ENCODE measurements at places on chromosomes 5 and 9.

DNA sequence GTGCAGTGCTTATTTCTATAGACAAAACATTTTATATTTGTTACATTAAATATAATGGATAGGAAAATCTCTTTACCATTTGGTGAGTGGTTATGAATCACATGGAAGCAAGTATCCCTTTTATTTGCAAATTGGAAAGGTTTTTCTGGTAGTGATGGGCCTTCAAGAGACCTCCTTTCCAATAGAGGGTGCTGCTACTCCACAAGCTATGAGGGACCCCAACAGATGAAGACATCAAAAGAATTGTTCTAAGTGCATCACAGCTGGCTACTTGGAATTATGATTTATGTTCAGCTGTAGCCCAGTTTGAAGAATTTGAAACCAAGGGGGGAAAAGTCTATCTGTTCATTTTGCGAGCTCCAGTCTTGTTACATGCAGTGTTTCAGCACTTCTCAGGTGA lies 493.7 kb upstream of the SGCD start:
- DNase-seq, result no peak

- peak; percentile 34 for DNase-seq
Measured at GRCh38 chr9:109118808-109119438, 824 bp downstream of the TMEM245 start.

DNA sequence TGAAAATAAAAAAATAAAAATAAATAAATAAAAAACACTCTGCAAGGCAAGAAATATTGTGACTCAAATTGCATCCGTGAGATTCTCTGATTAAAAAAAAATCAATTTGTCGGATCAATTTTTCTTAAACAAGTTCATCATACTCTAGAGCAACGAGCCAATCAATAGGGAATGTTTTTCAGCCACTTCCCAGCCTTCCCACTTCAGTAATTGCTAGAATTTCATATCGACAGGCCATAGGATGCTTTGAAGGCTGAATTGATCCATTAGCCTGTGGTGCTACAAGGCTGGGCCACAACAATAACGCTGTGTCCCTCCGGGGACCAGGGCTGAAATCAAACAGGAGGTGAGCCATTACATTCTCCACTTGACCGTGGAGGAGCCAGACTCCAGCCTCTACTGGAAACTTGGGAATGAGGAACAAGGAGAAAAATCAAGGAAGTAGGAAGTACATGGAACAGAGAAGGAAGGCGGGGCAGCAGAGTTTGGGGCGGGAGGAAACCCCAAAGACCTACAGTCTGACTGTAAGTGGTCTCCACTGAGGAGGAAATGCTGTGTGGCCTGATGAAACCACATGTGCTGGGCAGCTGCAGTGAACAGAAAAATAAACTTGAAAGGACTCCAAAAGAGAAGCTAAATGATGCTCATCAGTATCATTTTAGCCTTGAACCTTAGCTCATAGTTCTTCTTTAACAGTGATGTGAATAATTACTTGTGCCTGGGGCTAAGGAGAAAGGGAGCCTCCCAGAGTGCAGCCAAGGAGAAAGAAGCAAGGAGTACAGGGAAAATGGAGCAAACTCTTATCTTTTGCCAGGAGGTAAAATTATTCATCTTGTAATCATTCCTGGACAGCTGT lies 308.6 kb downstream of the TLE1 start:
- DNase-seq, result no peak

GRCh38 chr5:124060011-124060410 lies 548.0 kb downstream of the CSNK1G3 start:
- no peak for DNase-seq

GRCh38 chr5:1074226-1074625 lies 37.6 kb downstream of the SLC12A7 start:
- DNase-seq, result no peak

GRCh38 chr5:171450423-171451331 lies 31.2 kb downstream of the FGF18 start:
- peak; percentile 69 for DNase-seq

DNA sequence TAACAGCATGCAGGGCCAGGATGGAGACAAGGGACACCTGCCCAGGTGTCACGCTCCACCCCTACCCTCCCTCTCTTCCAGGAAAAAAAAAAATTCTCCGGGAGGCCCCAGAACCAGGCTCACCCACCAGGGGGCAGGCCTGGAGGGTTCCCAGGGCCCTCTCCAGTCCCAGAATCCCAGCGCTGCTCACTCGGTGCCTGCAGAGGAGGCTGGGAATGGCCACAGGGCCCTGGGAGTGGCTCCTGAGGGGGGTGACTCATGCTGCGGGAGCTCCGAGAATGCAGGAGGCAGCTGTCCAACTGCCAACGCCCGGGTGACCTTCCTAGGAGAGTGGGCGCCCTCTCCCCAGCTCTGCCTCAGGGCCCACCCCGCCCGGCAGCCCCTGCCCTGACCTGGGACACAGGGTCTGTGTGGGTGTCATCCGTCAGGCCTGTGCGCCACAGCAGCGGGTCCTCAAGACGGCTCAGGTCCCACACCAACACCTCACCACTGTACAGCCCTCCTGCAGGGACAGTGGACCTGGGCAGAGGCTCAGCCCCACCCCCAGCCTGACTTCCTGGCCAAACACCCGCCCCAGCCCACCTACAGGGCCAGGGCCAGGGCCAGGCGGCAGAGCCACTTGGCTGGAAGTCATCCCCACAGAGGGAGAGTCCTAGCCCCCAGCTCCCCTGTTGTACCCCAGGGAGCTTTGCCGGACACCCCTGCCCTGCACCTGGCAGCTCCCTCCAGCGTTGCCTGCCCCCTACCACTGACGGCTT lies 21.2 kb downstream of the DYNC2I2 start:
- DNase-seq, result peak; percentile 98

- no peak for DNase-seq
Measured at GRCh38 chr5:152270096-152270495, 135.0 kb downstream of the NMUR2 start.

DNA sequence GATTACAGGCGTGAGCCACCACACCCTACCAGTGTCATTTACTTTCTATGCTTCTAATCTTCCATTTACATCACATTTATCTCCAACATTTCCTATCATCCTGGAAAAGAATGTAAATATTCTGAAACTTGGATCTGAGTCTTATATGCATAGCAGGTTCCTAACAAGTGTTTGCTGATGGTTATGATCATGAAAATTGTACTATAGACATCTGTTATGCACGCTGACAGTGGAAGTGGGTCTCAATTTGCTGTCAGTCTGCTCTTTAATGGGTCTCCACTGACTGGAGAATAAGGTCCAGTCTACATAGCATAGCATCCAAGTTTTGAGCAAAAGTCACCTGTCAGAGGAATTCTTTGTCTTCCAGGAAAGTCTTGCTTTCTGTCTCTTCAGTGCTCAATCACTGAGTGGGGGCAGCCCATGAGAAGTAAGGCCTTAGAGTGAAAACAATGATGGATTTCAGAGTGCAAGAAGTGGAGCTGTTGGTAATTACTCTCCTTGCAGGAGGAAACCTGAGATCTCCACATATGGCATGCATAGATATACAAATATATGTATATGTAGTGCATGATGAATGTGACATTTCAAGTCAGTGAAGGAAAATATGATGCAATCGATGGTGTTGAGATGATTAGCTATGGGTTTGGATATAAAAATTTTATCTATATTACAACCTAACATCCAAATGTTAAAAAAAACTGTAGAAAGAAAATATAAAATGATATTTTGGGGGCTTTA lies 29.2 kb upstream of the MSANTD3 start:
- DNase-seq, result no peak

- DNase-seq, result peak; percentile 91
Measured at GRCh38 chr9:91036826-91037510, 235.3 kb downstream of the SYK start.

DNA sequence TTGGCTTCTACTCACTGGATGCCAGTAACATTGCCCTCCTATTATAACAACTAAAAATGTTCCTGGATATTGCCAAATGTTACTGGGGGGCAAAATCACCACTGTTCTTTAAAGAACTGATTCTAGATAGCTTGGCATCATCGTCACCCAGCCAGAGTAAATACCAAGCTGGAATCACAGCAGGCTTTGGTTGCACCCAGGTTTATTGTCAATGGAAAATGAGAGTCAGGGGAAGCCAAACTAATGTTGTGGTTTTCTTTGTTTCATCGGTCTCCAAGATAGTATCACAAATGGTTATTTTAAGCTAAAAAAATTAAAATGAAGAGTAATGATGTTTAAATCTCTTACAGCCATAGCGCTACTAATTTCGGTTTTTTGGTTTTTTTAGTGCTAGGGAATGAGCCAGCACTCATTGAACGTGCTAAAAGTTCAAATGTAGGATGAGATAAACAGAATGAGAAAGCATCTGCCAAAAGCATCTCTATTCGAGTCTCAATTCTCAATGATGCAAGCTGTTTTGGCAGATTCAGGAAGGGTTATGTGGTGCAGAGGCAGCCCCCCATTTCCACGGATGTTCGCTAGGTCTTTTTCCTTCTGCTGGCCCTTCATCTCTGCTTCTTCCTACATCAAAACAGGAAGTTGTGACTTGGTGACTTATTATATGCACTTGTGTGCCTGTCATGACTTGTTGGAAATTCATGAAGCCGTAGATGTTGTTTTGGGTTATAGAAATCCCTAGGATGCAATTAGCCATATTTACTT lies 558.0 kb downstream of the EBF1 start:
- DNase-seq, result no peak

GRCh38 chr5:121378559-121379359 lies 472.9 kb upstream of the FTMT start:
- DNase-seq, result no peak

DNA sequence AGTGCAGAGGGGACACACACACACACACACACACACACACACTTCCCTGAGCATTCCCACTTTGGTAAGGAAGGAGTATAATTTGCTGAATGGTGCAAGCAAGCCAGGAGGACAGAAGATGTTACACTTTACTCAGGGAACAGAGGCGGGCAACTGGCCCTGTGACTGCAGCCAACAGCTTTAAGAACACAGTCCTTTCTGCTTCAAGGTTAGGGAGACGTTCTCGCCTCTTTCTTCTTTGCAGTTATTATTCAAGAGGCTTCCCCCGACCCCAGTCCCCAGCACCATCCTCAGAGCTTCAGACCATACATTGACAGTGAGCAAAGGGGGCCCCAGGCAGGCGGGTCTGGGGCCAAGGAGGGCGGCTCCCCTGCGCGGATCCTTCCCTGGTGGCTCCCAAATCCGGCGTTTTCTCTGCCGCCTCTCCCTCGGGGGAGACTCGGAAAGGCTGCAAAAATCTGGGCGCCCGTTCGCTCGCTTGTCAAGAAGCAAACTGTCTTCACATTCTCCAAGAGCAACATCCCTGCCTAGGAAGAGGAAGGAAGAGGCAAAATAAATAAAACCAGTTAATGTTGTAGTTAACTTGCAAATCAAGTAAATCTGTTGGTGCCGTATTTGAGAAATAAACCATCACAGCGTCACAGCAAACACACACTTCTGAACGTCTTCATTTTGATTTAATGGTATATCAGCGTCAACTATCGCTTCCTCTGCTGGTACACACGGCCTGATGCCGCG lies 3.8 kb upstream of the LHX2 start:
- DNase-seq, result no peak

DNA sequence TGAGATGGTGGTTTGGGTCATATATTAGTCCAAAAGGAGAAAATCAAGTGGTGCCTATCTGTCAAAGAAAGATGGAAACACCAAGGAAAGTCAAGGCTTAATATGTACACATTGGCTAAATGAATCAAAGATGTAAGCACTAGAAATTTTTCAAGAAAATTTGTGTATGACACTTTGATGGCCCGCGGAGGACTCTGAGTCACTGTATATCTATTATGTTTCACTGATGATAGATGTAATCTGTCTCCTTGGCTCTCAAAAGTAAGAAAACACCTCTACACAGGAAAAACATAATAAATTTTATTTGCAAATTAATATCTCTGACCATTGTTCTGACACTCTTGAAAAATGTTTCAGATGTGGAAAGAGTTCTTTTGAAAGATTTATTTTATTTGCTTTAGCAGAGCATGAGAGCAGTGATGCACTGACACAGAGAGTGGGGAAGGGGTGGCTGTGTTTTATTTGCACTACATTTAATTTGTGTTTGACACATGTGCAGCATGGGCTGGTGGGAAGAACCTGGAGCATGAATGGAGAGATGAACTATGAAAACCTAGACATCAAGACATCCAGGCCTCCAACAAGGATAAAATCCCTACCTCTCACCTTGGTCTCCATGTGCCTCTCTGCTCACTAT lies 180.8 kb upstream of the GAS1 start:
- no peak for DNase-seq

DNA sequence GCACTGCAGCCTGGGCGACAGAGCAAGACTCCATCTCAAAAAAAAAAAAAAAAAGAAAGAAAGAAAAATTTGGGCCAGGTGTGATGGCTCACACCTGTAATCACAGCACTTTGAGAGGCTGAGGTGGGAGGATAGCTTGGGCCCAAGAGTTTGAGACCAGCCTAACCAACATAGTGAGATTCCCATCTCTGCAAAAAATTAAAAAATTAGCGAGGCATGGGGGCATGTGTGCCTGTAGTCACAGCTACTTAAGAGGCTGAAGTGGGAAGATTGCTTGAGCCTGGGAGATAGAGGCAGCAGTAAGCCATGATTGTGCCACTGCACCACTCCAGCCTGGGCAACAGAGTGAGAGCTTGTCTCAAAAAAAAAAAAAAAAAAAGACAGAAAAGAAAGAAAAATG lies 2.9 kb upstream of the SIT1 start:
- DNase-seq, result no peak

- DNase-seq, result peak; percentile 24
Measured at GRCh38 chr9:77011973-77012821, 7.3 kb upstream of the FOXB2 start.

- DNase-seq, result no peak
Measured at GRCh38 chr5:52452098-52452497, 335.6 kb upstream of the ITGA1 start.

- no peak for DNase-seq
Measured at GRCh38 chr9:121489344-121489743, 10.3 kb downstream of the GGTA1 start.

GRCh38 chr5:86917117-86917579 lies 299.4 kb downstream of the COX7C start:
- DNase-seq, result no peak

Measured in adrenal gland (tissue), 19 donors.